ENCODE measurements at places on chromosomes 2 and 18.

GRCh38 chr2:187964746-187965145 lies 326.9 kb upstream of the GULP1 start:
- DNase-seq = no peak

DNA sequence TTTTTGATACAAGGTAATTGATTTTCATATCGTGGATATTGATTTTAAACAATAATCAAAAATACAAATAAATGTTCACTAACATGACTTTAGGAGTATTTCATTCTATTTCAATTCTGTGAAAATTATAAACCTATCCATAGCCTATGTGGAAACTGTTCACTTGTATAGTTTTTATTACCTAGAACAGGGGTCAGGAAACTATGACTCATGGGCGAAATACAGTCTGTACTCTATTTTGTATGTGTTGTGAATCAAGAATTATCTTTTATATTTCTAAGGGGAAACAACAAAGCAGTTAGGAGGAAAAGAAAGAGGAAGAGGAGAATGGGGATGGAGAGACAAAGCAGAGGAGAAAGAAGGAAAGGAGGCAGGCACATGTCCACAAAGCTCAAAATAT lies 181.7 kb upstream of the VRK2 start:
- no peak for DNase-seq

DNA sequence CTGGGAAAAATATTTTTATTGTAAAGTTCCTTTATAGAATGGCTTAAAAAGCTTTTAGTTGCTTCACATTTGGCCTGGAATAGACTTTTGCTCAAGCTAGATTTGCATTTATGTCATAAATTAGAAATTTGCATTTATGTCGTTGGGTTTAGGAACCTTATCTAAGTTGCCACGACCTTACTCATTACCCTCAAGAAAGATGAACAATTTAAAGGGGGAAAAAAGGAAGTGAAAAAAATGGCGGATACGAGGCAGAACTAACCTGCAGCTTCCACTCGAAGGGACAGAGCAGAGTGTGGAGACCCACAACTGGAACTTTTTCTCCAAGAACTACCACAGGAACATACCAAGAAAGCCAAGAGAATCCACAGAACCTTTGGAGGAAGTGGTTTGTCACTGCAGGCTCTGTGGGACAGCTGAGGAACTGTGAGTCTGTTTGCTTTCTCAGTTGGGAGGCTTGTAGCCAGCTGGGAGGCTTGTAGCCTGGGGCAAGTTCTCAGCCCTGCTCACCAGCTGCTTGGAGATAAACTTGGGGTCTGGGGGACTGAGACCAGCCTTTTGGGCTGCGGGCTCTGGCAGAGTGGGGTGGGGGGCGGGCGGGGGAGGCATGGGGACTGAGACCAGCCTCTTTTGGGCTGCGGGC lies 349.9 kb upstream of the MEIS1 start:
- no peak for DNase-seq

DNA sequence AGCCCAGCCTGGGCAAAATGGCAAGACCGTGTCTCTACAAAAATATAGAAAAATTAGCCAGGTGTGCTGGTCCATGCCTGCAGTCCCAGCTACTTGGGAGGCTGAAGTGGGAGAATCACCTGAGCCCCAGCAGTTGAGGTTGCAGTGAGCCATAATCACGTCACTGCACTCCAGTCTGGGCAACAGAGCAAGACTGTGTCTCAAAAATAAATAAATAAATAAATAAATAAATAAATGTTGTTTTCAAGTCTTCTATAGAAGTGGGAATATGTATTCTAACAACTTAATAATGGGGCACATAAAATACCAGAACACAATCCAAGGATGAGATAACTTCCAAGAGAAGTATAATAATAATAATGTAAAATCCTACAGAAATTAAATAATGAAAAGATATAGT lies 23.9 kb downstream of the ATAD2B start:
- no peak for DNase-seq

DNA sequence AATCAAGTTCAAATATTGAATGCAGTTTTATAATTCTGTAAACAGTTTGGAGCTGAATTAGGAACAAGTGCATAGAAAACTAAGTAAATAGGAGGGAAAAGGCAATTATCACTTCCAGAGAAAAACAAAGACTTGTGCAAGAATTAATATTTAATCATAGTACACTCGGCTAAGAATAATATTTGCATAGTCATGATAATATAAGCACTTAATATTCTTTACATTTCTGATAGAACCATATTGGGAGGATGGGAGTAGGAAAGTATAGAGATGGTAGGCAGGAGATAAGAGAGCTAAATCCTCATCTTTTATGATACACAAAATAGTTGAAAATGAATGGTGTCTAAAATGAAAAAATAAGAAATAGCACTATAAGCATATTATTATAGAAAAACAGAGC lies 27.4 kb upstream of the TNFAIP6 start:
- no peak for DNase-seq

GRCh38 chr2:99960291-99960690 lies 182.1 kb downstream of the AFF3 start:
- DNase-seq = no peak

DNA sequence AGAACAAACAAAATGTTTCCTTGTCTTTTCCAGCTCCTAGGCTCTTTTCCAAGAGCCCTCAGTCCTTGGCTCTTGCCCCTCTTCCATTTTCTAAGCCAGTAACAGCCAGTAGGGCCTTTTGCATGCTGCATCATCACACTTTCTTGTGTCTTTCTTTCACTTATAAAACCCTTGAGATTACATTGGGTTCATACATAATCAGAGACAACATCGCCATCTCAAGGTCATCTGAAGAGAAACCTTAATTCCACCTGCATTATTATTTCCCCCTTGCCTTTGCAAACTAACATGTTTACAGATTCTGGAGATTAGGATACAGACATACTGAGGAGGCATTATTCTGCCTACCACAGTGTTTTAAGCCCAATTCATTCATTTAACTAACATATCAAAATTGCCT lies 697.3 kb downstream of the TRIB2 start:
- no peak for DNase-seq

- DNase-seq = no peak
Observed at GRCh38 chr2:197261808-197262226, 48.8 kb downstream of the ANKRD44 start.

DNA sequence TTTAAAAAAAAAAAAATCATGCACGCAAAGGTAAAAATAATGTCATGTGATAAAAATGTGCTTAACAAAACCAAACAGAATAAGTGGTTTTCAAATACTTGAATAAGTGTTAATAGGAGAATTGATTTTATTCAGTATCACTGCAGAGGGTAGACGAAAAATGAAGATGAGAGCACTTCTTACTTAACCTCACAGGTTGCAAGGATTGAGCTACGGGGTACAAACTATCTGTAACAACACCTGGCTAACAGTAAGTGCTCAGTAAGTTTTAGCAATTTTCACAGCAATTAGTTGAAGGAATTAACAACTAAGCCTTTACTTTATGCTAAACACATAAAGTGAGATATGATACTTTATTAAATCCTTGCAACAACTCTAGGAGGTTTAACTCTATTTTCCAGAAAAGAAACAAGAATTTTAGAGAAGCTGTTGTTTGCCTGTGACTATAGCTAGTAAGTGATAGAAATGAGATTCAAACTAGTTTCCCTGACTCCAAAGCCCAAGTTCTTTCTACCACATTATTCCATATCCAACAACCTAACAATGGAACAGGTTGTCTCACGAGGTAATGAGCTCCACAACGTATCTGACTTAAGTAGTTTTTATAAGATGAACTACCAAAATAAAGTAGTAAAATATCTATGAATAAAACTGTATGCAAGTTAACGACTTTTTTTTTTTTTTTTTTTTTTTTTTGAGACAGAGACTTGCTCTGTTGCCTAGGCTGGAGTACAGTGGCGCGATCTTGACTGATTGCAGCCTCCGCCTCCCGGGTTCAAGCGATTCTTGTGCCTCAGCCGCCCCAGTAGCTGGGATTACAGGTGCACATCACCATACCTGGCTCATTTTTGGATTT lies 4.7 kb downstream of the PRKD3 start:
- DNase-seq = no peak

- no peak for DNase-seq
Observed at GRCh38 chr2:189659734-189660133, 1.5 kb upstream of the ASNSD1 start.

DNA sequence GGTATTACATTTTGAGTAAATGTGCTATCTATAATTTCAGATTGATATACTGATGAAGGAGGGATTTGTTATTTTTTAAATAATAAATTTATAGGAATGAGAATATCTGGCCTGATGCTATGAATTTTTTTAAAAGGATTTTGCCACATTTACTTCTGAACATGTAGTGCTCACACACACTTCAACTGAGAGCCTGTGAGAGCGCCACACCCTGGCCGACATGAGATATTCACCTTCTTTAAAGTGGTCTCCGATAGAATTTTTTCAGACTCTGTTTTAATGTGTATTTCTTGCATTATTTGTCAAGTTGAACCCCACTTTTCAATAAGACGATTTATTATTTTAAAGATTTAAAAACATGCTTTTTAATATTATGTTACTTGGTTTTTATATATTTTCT lies 813.3 kb downstream of the DCC start:
- DNase-seq = no peak

Data from stimulated activated CD4-positive, alpha-beta T cell treated with anti-CD3 and anti-CD28 coated beads, Interleukin-4, amount 100 ng/mL, for 1 hour (primary cell).